ENCODE measurements at places on chromosomes 6 and 20. TPM values are rescaled to one million over a fixed set of nuclear protein-coding genes. Genes with fewer than 3 reads are reported as not detected.

The HCK gene
- 155 TPM for total RNA-seq

The OXT gene
- total RNA-seq = not detected

The PGC gene
- not detected for total RNA-seq

The C20orf144 gene
- not detected for total RNA-seq

The MAD2L1BP gene
- 21.1 TPM for total RNA-seq

The CTCFL gene
- not detected for total RNA-seq

The ENPP1 gene
- total RNA-seq = 4.0 TPM

The PPP1R3G gene
- total RNA-seq = 10.1 TPM

The ZC2HC1B gene
- total RNA-seq = 0.85 TPM

The MYL9 gene
- 369 TPM for total RNA-seq

The ARFGEF3 gene
- 1.7 TPM for total RNA-seq

The FABP7 gene
- total RNA-seq = not detected

GRCh38 chr6:147080225-147080624 lies 124.0 kb upstream of the STXBP5 start:
- DNase-seq = no peak

- no peak for DNase-seq
These were observed 861.1 kb downstream of the DHX35 start for GRCh38 chr20:39823224-39823623.

GRCh38 chr6:69370763-69371162 lies 426.0 kb downstream of the LMBRD1 start:
- DNase-seq = no peak

- DNase-seq = no peak
These were observed 361.6 kb upstream of the RUNX2 start for GRCh38 chr6:44966449-44967092.

DNA sequence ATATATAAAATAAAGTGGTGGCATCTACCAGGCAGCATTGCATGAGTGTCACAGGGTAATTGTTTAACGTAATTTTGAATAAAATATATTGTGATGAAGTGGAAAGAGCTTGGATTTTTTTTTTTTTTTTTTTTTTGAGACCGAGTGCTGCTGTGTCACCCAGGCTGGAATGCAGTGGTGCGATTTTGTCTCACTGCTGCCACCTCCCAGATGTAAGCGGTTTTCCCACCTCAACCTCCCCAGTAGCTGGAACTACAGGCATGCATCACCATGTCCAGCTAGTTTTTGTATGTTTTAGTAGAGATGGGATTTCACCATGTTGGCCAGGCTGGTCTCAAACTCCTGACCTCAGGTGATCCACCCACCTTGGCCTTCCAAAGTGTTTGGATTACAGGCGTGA lies 81.1 kb upstream of the SMIM8 start:
- no peak for DNase-seq

DNA sequence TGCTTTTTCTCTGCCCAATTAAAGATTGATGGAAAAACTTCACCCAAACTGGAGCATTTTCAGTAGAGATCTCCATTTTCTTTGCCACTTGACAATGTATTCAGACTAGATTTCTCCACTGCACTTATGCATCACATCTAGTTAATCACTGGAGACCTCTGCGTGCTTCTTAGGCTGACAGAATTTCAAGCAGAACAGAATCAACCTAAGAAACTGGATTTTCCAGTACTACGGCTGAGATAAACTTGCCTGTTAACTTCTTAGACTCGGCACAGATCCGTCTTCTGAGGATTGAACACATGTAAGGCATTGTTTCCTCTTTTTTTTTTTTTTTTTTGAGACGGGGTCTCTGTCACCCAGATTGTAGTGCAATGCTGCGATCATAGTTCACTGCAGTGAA lies 139.2 kb downstream of the LRRC1 start:
- no peak for DNase-seq

DNA sequence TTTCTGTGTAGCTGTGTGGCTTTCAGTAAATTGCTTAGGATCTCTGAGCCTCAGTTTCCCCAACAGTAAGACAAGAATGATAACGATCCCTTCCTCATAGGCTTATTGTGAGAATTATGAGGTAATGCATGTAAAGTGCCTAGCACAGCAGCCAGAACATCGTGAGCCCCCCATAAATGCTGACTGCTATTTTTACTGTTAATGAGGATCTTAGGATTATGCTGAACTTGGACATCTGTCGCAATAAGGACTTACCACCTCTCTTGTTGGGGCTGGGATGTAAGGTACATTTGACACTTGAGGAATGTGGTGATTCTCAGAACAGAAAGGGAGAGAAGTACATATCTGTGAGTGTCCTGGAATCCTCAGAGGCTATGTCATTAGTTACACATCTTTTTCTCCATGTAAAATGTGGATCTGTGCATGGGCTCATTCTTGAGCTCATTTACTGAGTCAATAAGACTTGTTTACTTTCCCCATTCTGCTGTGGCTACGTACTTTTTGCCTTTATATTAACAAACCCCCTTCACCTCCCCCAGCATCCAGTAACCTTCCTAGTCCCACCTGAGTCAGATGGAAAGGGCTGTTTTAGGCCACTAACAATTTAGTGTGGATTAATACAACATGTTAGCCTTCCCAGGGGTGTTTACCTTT lies 64.4 kb upstream of the PLEKHG1 start:
- no peak for DNase-seq

- no peak for DNase-seq
These were observed 272.0 kb downstream of the ADGB start for GRCh38 chr6:146870760-146871159.

DNA sequence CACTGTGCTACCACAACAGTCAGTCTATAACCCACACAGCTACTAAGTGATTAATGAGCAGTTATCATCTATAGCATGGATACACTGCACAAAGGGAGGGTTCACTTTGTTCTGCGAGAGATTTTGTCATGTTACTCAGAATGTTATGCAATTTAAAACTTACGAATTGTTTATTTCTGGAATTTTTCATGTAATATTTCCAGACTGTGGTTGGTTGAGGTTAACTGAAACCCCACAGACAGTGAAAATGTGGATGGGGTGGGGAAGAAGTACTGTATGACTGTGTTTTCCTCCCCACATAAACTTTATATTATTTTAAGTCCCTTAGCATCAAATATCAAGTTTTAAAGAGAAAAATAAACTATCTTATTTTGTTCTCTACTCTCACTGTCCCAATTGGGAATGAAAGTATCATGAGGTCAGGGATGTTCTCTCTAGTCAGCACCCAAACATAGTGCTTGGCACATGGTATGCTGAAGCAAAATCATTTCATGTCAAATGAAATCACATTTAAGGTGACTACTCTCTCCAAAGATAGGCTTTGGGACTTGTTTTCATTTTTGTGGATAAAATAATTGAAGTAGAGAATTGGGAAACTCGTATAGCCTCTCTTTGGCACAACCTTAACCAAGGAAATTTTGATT lies 25.4 kb downstream of the DOP1A start:
- no peak for DNase-seq

- DNase-seq = no peak
These were observed 2.7 kb upstream of the RSPO3 start for GRCh38 chr6:127115746-127116145.

GRCh38 chr6:152375197-152375596 lies 262.0 kb downstream of the SYNE1 start:
- DNase-seq = no peak

DNA sequence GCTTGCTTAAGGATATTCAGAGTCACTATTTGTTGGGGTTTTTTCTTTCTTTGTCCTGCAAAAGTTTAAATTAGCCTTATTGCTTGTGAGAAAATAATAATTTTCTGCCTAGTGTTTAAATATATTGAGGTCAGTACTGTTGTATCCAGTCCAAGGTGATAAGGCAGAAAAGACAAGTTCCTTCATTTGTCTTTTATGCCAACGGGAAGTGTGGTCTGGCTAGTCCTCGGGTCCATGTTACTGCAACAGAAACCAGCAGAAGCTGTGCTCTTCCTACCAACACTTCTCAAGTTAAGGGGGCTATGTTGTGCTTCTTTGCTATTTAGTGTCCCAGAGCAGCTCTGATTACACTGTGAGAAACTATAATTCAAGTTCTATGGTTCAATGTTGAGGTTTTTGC lies 301.1 kb downstream of the TBC1D7 start:
- DNase-seq = no peak

DNA sequence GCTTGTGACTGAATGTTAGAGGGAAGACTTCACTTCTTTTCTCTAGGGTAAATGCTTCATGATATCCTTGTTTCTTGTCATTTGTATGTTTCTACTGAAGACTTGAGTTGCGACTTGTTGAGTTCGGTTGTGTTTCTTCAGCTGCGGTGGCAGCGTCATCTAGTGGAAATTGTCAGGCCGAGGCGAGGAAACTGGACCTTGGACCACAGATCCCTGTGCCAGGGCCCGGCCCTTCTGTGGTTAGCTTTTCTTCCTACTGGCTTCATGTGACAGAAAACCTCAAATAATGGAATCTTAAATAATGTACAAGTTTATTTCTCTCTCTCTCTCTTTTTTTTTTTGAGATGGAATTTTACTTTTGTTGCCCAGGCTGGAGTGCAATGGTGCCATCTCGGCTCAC lies 12.4 kb downstream of the MTHFD1L start:
- no peak for DNase-seq

DNA sequence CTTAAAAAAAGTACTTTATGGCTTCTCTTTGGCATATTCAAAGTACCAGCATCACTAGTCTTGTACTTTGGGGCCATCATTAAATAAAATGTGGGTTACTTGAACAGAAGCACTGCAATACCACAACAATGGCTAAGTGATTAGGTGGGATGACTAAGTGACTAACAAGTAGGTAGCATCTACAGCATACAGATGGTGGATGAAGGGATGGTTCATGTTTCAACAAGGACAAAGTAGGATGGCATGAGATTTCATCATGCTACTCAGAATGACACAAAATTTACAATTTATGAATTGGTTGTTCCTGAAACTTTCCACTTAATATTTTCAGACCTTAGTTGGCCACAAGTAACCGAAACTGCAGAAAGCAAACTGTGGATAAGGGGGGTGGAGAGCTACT lies 7.7 kb downstream of the MPC1 start:
- no peak for DNase-seq

- DNase-seq = no peak
These were observed 52.2 kb downstream of the REV3L start for GRCh38 chr6:111430605-111431376.

- DNase-seq = no peak
These were observed 32.5 kb upstream of the SMLR1 start for GRCh38 chr6:130794738-130795137.

DNA sequence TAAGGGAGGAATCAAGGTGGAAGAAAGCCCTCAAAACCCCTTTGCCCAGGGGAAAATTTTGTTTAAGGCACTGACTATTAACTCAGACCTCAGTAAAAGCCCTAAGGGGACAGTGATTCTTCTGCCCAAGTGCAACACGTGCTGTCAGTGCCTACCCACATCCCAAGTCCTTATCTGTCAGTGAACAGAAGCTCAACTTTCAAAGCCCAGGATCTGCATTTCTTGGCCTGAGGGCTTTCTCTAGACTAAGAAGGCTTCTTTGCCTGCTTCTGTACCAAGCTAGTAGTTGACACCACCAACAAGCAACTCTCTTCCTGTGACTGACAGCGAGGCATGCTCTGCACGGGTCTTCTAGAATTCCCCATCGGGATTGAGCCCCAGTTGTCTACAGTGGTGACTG lies 416.0 kb upstream of the SPTLC3 start:
- DNase-seq = no peak

- DNase-seq = no peak
These were observed 36.7 kb upstream of the ASXL1 start for GRCh38 chr20:32321390-32321789.

DNA sequence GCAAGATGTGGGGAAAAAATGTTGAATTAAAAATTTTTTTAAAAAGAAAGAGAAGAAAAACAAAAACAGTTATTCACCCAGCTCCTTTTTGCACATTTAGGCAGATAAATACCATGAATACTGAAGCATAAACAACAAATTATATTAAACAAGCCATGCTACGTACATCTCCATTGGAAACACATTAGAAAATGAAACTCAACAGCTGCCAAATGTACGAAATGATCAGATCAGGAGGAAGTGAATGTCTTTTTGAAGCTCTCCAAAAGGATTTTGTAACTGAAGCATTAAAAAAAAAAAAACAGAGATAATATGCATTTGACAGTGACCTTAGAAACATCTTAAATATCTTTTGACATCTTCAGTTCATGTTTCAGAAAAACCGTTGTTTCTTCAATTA lies 56.7 kb downstream of the CD83 start:
- DNase-seq = no peak

- DNase-seq = no peak
These were observed 174.7 kb downstream of the PREX1 start for GRCh38 chr20:48652961-48653705.

- DNase-seq = no peak
These were observed 5.1 kb upstream of the TOP1 start for GRCh38 chr20:41023549-41023948.

- DNase-seq = no peak
These were observed 46.0 kb downstream of the EYA2 start for GRCh38 chr20:46940616-46941015.

DNA sequence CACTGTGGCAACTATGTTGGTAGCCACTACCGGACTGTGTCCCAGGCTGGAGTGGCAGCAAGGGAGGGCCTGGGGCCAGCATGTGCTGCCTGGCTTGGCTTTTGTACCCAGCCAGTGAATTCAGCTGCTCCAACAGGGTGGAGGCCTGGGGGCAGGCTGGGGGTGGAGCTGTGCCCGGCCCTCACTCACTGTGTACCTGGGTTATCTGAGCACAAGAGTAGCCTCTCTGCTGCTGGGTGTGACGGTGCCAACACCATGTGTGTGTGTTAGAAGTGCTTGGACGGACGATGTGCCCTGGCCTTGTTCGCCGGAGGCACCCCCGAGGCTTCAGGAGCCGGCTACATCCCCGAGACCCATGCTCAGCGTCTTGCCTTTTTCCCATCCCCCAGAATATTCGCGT lies 49.2 kb downstream of the EFCAB8 start:
- peak; percentile 58 for DNase-seq

GRCh38 chr6:40706178-40706577 lies 119.0 kb upstream of the LRFN2 start:
- DNase-seq = peak; percentile 1

DNA sequence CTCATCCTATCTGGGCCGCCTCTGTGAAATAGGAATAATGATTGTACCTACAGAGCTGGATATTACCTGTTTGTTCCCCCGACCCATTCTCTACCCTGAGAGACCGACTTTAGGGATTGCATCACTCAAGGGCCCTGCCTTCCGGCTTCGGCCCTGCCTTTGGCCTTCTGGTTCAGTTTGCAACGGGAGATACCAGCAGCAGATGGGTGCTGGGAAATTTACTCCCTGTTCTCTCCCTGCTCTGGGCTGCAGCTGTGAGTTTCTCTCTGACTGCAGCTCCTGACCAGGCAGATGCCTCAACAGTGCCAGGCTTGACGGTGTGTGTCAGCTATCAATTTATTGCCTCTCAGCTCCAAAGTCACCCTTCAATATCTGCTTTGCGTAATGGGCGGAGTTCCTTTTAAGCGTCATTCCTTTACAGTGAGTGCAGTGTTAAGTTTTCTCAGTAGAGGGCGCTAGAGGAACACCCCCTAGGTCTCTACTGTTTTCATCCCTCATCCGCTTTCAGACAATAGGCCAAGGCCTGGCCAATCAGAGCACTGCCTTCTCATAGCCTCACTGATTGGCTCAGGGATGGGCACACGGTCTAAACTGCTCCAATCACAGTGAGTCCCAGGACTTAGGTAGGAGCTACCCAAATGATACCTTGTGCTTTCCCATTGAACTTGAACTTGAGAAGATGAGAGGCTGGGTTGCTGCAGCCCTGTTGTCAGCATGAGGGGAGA lies 30.0 kb downstream of the KCNG1 start:
- no peak for DNase-seq

All from spleen (tissue), 13 donors.